ENCODE measurements at places on chromosomes 11 and 22.
A peak's percentile ranks its signal among the peaks of the same experiment; 100 is the strongest.

DNA sequence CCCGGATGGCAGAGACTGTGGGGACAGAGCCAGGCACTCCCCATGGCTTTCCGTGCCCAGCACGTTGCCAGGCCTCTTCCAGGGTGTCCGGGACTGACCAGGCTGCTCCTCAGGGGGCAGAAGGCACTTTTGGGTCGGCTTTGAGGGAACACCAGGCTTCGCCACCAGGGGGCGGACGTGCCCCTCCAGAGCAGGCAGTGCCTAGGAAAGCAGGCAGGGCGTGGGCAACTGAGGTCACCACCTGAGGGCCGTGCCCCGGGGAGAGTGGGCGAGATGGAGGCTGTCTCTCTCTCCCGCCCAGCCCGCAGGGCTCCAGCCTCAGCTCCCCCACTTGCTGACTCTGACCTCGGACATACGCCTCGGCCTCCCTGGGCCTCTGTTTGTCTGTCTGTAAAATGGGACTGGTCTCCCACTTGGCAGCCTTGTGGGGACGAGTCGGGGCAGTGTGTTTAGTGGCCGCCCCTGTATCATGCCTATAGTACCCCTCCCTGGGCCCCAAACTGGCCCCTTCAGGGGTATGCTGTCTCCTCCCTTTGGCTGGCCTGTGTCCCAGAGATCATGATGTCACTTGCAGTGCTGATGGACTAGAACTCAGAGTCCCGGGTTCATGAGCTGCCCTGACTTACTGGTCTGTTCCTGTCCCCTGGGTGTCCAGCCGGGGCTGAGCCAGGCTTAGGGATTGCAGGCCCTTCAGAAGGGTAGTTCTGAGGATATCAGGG, 4.4 kb upstream of the PRR5 start:
- peak; percentile 2 for DNase-seq

GRCh38 chr11:58768137-58768536, 36.4 kb upstream of the GLYAT start:
- no peak for DNase-seq

- DNase-seq = no peak
Measured at GRCh38 chr11:33588056-33588455, 112.6 kb downstream of the C11orf91 start.

GRCh38 chr11:103325686-103326069, 216.5 kb downstream of the DYNC2H1 start:
- DNase-seq = no peak

GRCh38 chr22:43388420-43388851, 23.4 kb upstream of the MPPED1 start:
- DNase-seq = peak; percentile 40

- no peak for DNase-seq
Measured at GRCh38 chr11:126210871-126211235, 597 bp downstream of the RPUSD4 start.

GRCh38 chr11:30573951-30574350, 12.2 kb downstream of the MPPED2 start:
- DNase-seq = no peak

DNA sequence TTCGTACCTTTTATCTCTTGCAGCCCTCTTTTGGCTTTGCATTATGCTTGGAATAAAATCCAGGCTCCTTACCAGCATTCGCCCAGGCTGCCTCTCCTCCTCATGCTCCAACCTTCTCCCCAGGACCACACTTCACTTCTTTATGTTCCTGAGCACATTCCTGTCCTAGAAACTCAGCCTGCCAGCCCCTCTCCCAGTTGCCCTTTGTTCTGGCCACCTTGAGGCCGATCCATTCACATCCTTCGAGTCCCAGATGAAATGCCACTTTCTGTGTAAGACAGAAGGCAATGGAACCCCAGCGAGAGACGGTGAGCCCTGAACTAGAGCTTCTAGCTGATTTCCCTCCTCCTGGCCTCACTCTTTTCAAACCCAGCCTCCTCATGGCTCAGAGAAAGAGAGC, 73.0 kb upstream of the NTM start:
- no peak for DNase-seq

- no peak for DNase-seq
Measured at GRCh38 chr11:120211522-120212258, 858 bp downstream of the OAF start.

All from NCI-H187 (cell line).